ENCODE measurements at places on chromosomes 6 and 20. TPM values are rescaled to one million over a fixed set of nuclear protein-coding genes. Genes with fewer than 3 reads are reported as not detected.

Gene MDFI
- 0.49 TPM for total RNA-seq

Gene LY6G6D
- total RNA-seq = not detected

Gene COL19A1
- not detected for total RNA-seq

Gene PPP1R16B
- not detected for total RNA-seq

Gene HLA-DRB5
- total RNA-seq = 0.49 TPM

Gene DEFB123
- not detected for total RNA-seq

Gene GCM1
- not detected for total RNA-seq

Gene LRRN4
- total RNA-seq = 0.16 TPM
